ENCODE measurements at places on chromosomes 4 and X.
A peak's percentile ranks its signal among the peaks of the same experiment; 100 is the strongest.

DNA sequence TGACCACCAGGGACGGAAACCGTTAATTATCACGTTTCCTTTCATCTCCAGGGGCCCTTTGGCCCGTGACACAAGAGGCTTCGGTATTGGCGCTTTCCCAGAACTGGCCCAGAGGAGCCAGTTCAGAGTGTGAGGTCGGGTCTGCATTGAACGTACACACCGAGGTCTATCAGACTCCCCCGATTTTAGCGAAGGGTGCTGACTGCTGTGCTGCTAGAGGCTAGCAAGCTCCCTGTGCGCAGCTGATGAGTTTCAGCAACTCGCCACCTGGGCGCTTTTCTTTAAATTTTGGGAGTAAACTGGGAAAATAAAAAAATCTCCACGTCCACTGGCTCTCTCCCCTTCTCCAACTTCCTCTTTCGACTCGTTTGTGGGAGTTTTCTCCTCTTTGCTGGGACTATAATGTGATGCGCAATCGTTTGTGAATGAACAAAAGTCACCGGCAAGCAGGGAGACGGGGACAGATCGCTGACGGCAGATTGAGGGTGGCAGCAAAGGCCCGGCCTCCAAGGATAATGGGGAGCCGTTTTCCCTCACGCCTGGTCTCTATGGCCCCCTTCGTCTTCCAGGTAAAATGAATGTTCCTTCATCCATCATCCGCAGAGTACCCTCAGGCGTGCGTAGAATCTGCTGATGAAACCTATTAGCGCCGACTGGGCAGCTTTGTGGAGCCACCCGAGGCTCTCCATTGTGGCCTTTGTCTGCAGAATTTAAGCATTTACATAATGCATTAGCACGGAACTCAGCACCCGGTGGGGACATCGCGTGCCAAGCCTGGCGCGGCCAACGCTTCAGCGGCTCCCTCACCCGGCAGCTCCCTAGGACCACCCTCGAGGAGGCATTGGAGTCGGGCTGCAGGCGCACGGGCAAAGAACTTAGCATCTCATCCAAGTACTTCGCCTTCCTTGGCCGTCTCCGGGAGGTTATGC, 1.6 kb upstream of the LRAT start:
- no peak for DNase-seq

GRCh38 chr4:14345356-14345775, 656.9 kb upstream of the CPEB2 start:
- DNase-seq: no peak

GRCh38 chr4:5928274-5928673, 35.4 kb upstream of the CRMP1 start:
- DNase-seq: no peak

DNA sequence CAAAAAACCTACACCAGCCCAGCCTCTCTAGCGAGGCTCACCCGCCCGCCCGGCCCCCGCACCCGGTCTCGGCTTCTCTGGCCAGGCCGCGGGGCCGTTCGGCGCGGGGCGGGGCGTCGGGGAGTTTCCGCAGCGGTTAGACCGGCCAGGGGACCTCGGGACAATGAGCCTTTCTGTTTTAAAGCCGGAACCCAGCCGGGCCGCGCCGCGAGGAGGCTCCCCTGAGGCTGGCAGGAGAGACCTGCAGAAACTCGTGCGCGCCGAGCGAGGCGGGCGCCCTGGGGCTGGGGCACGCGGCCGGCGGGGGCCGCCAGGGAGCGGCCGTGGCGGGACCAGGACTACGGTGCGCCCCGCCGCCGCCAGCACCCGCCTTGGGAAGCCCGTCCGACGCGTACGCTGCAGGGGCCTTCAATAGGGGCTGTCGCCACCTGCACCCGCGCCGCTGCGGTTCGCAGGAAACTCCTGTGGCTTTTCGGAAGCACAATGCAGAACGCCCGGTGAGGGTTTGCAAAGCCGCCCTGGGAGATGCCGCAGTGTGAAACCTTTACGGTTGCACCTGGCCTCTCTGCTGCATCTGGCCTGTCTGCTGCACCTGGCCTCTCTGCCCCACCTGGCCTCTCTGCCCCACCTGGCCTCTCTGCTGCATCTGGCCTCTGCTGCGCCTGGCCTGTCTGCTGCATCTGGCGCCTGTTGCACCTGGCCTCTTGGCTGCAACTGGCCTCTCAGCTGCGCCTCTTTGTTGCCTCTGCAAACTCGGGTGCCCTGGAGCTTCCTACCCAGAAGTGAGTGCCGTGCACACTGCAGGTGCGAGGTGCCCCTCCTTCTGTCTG, 63.9 kb downstream of the TRAPPC11 start:
- peak; percentile 20 for DNase-seq

DNA sequence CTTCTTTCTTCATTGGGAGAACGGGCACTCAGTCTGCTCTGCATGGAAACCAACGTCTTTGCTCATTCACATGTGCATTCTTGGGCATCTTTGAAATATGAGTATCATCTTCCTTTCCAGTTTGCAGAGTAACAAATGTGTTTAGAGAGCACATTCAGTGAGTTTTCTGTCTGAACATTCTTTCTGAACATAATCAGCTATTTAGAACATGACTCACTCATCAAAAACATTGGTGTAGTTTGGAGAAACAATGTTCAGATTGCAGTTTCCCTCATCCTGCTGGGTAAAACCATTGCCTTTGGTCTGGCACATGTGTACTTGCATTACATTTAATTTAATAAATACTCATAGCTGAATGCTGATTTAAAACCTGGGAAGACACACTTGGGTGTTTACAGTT, 81.5 kb upstream of the F9 start:
- no peak for DNase-seq

DNA sequence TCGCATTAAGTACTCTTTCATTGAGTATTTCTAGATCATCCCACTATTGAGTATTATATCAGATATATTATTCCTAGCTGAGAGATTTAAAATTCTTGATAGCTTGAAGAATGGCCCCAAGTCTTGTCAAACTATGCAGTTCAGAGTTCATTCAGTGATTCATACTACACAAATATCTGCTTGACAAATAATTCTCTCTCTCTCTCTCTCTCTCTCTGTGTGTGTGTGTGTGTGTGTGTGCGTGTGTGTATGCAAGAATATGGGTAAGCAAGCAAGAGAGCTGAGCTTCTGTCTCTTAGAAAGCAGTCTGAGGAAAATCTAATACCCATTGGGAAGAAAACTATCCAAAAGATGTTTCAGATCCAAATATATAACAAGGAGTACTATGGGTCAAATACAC, 142.0 kb downstream of the SLC10A7 start:
- no peak for DNase-seq

DNA sequence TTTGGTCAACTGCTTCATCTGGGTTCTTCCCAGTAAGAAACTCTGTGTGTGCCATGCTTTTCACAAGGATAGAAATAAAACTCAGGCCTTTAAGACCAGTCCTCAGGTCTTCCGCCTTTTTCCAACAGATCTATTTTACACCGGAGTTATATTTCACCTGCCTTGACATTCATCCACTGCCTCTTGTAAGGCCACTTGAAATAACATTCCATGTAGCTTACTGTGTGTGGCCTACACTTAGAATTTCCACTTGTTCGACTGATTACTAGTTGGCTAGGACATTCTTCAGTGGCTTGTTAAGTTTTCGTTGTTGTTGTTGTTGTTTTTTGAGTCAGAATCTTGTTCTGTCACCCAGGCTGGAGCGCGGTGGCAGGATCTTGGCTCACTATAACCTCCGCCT, 92.8 kb upstream of the UNC5C start:
- no peak for DNase-seq

GRCh38 chrX:24167719-24168472, 18.4 kb downstream of the ZFX start:
- no peak for DNase-seq

GRCh38 chrX:6574762-6575161, 39.8 kb upstream of the VCX3A start:
- no peak for DNase-seq

DNA sequence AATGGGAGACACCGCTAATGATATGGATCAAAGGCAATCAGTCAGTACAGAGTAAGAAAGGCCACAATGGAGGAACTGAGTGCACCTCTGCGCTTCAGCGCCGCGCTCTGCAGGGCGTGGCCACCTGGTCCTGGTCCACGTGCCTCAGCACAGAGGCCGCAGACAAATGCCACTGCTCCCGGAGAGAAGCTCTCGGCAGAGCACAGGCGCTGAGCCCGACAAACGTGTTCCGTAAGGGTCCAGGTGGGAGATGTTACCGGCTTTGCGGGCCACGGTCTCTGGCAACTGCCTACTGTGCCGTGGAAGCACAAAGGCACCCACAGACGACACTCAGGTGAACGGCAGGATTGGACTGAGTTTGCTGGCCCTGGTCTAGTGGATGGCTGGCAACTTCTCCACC, 68.9 kb downstream of the ACOX3 start:
- no peak for DNase-seq

- no peak for DNase-seq
Measured at GRCh38 chr4:150192986-150193385, 114.7 kb downstream of the DCLK2 start.

DNA sequence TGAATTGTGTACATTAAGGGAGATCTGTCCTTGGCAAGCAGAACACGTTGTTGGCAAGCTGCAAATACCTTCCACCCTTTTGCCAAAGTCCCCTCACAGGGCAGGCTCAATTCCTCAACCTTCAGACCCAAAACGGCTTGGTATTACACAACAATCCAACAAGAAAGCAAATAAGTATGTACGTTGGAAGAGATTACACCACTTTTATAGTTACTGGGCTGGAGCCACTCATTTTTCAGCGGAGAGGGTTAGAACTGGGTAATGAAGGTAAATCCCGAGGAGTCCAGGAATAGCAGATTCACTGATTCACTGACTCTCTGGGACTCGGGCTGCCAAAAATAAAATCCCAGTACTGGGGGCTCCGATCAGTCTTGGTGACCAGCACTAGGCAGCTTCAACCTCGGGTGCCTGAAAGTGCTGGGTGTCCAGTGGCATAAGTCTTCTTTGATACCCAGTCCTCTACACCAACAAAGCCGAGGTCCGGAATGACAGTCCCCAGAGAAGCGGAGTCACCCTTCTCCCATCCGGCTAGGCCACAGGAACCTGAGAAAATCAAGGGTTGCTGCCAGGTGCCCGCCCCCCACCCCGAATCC, 587 bp downstream of the TIMM8A start:
- no peak for DNase-seq

- DNase-seq: no peak
Measured at GRCh38 chr4:130608121-130608520, 1512.2 kb downstream of the C4orf33 start.

GRCh38 chrX:123083924-123084323, 100.2 kb upstream of the GRIA3 start:
- no peak for DNase-seq

GRCh38 chr4:142383800-142384470, 462.2 kb downstream of the INPP4B start:
- no peak for DNase-seq

DNA sequence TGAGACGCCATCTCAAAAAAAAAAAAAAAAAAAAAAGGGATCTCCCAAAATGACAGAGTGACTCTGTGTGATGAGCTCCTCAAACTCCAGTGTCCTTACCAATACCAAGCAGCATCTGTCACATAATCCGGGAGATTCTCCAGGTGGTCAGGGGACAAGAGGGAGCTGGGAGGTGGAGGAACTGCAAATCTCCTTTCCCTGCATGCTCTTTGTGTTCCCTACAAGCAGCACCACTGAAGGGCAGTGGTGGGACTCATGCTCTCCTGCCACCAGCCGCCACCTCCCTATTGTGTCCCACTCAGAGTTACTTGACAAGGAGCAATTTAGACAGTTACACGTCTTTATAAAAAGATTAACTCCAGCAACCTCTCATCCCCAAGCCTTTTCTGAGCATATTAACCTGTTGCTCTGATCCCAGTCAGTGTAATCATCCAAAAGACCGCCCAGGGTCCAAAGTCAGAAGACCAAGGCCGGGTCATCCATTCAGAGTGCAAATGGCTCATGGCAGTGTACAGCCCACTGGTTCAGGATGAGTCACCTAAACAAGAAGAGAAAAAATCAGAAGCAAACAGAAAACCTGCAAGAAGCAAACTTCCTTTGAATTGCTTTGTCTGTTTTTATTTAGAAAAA, 23.6 kb downstream of the MGST2 start:
- DNase-seq: no peak

DNA sequence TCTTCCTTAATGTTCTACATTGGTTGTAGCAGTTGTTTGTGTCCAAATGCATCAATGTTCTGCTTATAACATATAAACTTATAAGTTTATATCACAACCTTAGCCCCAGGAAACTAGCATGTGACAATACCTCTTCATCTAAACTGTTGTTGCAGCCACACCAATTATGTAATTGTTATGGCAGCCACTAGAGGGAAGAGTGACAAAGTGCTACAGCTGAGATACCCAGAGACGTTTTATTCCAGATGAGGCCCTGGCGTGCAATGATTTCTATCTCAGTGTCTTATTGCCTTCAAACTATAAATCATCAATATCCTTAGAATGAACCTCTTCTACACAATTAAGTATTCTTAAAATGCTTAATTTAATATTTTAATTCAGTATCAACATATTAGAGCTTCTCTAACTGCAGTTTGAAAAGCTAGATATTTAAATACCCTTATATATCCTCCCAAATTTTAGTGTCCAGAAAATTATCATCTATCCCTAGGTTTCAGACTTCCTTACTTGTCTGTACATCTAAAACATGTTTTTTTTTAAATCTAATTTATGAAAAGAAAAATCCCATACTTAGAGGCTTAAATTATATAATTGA, 171.6 kb downstream of the PCDH10 start:
- no peak for DNase-seq

- DNase-seq: no peak
Measured at GRCh38 chr4:133920236-133920635, 281.4 kb downstream of the PABPC4L start.

GRCh38 chrX:70134116-70134477, 850 bp downstream of the IGBP1 start:
- no peak for DNase-seq

DNA sequence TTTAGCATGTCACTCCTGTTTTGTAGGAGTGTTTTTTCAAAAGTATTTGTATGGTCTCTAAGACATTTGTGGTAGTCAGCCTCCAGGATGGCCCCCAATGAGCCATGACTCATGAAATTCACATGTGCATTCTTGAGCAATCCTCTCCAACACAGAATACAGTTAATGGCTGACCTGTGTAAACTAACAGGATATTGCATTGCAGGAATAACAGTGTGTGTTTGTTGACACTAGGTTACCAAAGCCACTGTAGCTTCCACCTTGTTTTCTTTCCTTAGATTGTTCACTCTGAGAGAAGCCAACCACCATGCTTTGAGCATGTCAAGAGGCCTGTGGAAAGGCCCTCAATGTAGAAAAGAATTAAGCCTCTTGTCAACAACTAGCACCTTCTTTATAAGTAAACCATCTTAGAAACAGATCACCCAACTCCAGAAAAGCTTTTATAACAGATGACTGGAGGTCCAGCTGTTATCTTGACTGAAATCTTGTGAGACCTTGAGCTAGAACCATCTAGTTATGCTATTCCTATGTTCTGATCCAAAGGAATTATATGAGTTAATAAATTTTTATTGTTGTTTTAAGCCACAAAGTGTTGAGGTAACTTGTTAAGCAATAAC, 28.5 kb downstream of the TBCK start:
- no peak for DNase-seq

GRCh38 chr4:42906891-42907759, 14.6 kb downstream of the GRXCR1 start:
- no peak for DNase-seq

Data from stimulated activated CD4-positive, alpha-beta T cell treated with anti-CD3 and anti-CD28 coated beads, Interleukin-1b, Interleukin-23, amount 100 ng/mL, for 48 hours (primary cell).